ENCODE measurements at places on chromosomes 7 and 10.

DNA sequence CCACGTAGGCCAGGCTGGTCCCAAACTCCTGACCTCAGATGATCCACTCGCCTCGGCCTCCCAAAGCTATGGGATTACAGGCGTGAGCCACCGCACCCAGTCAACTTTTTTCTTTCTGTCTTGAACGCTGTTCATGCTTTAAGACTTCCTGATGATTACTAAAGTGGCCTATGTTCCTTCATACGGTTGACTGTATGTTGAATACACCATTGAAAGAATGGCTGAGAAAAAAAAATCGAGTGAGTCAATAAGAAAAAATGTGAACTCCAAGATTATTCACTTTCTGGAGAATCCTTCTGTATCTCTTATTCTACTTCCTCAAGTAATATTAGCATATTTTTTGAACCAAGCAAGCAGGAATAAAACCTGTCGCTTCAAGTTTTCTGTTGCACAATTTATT, 955.0 kb downstream of the GATA3 start:
- no peak for DNase-seq

DNA sequence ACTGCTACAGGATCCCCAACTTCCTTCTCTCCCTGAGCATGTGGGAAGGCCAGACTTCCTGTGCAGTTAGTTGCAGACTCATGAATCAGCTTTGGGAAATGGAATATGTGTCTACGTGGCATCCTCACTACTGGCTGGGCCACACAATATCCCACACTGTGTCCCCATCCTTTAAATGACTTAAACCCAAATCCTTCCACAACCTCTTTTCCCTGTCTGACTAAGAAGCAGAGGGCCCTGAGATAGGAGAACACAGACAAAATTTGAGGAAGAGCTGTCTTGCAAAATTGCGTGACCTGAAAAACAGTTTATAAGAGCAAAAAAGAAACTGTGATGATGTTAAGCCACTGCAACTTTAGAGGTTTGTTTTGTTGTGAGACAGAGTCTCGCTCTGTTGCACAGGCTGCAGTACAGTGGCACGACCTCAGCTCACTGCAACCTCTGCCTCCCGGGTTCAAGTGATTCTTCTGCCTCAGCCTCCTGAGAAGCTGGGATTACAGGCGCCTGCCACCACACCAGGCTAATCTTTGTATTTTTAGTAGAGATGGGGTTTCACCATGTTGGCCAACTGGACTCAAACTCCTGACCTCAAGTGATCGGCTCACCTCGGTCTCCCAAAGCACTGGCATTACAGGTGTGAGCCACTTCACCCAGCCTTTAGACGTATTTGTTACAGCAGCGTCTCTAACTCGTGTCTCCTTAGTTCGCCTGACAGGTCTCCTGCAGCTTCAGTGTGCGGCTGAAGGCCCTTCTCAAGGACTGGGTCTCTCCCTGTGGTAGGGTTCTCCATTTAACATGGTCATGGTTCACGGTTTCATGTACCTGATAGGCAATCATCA, 46.9 kb upstream of the SFMBT2 start:
- no peak for DNase-seq

DNA sequence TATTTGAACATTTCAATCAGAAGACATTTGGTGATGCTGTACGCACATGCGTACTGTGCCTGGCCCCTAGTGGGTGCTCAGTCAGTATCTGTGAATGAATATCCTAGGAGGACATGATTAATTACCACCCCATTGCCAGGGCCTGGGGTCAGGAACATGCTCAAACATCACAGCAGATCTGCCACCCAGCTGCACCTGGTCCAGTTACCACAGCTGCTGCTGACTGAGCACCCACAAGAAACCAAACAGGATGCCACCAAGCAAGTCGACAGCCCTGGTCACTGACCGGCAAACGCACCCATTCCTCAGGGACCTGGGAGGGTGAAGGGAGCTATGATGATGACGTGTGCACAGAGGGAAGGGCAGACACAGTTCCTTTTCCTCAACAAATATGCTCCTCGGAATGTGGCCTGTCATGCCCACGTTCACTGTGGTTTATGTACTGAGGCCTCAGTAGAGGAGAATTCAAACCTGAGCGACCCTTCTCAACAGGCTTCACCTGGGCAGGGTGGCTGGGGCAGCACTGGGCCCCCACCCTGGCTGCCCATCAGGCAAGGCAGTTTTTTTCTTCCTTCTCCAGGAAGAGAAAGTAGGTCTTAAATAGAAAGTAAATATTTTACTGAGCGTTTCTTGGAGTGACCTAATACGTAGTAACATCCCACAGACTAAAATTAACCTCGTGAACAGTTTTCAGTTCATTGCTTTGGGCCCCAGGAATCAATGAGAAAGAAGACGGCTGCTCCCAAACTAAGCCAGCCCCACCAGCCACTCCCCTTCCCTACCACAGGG, 13.4 kb downstream of the CTBP2 start:
- peak; percentile 26 for DNase-seq

DNA sequence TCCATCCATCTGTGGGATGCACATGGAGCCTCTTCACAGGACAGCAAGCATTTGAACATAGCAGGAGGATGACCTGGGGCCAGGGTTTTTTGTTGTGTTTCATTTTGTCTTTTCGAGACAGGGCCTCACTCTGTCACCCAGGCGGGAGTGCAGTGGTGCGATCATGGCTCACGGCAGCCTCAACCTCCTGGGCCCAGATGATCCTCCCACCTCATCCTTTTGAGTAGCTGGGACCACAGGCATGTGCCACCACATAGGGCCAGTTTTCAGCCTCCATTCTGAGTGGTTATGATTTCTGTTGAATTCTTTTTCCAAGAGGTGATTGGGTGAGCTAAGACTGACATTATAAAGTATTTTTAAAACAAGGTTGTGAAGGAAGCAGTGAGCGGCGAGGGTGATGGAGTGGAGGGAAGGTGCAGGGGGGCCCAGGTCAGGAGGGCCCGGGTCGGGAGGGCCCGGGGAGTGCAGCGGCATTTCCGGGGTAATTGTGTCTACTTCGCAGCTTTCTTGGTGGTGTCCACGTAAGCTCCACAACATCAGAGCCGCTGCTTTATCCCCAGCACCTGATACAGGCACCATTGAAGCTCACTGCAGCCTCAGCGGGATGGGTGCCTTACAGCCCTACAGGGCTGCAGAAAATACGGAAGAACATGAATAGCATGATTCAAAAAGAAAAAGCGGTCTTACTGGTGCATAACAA, 12.0 kb upstream of the LARP4B start:
- DNase-seq: no peak

GRCh38 chr7:132450696-132451095, 125.6 kb downstream of the PLXNA4 start:
- no peak for DNase-seq

GRCh38 chr7:138903186-138903820, 77.9 kb downstream of the KIAA1549 start:
- DNase-seq: no peak

DNA sequence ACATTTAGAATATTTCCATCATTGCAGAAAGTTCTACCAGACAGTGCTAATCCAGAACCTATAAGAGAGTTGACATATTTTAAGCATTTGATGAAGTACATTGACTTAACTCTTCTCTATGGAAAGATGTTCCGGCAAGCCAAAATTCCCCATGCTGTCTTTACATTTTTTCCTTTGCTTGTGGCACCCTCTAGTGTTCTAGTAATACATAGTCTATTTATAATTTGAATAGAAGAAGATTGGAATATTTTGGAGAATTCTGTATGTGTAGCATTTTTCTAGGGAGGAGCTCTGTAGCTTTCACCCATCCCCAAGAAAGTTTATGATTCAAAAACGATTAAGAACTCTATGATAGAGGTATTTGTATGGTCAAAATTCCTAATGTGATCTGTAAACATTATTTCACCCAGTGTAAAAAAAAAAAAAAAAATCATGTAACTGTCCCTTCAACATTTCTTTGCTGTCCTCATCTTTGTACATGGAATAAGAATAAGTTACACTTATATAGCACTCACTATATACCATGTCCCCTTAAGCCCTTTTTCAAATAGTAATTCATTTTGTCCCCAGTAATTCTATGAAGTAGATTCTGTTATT, 33.2 kb downstream of the NRF1 start:
- peak; percentile 69 for DNase-seq

- DNase-seq: no peak
These were observed 10.9 kb downstream of the PARP12 start for GRCh38 chr7:140051820-140052219.

DNA sequence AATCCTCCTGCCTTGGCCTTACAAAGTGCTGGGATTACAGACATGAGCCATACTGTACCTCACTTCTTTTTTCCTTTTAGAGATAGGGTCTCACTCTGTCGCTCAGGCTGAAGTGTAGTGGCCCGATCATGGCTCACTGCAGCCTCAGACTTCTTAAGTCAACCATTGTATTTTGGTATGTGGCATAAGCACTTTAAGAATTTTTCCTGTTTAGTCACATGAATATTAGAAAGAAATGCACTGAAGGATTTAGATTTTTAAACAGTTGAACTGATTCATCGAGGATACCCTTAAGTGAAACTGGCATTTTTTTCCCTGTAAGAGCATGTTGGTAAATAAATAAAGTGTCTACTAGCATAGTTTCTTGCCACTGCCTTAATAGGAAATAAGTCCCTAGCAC, 319.3 kb upstream of the CACNA2D1 start:
- peak; percentile 3 for DNase-seq

- DNase-seq: peak; percentile 33
These were observed 60.7 kb upstream of the LAMB4 start for GRCh38 chr7:108190891-108191290.

GRCh38 chr7:157676456-157677255, 339.9 kb downstream of the DNAJB6 start:
- DNase-seq: no peak

GRCh38 chr7:70752794-70753241, 379.1 kb upstream of the GALNT17 start:
- DNase-seq: peak; percentile 71

- no peak for DNase-seq
These were observed 142.9 kb downstream of the PTPRN2 start for GRCh38 chr7:158444501-158445420.

DNA sequence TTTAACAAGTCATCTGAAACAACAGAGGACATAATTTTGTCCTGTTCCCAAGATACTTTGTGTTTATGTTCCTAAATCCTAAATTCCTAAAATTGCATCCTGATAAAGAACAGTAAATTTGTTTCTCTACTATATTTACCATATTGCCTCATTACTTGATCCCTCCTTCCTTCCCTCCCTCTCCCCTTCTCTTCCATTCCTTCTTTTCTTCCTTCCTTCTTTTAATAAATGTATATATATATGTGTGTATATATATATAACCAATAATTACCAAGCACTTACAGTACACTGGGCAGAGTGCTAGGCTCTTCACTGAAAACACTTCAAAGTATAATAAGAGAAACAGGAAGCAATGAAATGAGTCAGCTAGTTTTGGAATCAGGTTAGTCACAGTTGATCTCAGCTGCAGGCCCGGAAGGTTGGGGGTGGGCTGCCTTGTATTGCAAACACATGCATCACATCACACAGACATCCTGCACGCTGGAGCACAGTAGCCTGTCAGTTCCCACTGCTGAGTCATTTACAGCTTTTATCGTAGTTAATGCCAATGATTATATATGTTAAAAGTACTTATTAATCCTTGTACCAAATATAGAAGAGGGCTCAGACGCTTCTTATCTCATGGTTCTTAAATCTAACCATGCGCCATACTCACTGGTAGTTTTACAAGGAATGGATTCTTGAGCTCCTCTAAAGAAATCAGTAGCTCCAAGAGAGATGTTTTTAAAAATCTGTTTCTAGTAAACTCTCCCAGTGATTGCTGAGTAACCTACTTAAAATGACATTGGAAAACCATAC, 551.7 kb downstream of the GRM8 start:
- peak; percentile 96 for DNase-seq

DNA sequence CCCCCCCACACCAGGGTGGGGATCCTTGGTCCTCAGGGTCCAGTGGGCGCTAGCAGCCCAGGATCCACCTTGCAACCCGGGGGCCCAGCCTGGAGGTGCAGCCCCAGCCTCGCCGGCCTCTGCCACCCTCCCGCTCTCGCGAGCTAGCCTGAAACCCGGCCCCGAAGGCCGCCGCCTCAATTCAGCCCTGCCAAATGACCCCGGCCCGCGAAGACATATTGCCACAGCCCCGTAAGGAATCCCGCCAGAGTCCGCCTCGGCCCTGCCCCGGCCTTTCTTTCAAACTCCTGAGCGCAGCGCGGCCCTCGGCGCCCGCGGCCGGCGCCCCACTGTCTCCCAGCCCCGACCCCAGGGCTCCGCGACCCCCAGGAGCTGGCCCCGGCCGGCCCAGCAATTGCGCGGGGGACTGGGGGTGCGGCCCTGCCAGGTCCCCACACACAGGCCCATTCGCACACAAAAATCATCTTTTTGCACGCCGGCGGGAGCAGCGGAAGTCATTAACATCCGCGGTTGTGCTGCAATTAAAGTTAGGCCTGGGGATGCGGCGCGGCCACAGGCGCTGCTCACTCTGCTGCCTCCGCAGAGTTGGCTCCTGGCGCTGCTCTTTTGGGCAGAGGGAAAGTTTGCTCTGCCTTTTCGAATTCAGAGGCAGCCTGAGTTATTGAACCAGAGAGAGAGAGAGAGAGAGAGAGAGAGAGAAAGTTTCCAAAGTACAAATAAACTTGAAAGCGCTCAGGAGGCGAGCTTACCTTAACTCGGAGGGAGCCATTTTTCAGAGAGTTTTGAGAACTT, 4.0 kb downstream of the HOXA5 start:
- DNase-seq: no peak

- DNase-seq: no peak
These were observed 71.9 kb downstream of the NT5C2 start for GRCh38 chr10:103120977-103121735.

DNA sequence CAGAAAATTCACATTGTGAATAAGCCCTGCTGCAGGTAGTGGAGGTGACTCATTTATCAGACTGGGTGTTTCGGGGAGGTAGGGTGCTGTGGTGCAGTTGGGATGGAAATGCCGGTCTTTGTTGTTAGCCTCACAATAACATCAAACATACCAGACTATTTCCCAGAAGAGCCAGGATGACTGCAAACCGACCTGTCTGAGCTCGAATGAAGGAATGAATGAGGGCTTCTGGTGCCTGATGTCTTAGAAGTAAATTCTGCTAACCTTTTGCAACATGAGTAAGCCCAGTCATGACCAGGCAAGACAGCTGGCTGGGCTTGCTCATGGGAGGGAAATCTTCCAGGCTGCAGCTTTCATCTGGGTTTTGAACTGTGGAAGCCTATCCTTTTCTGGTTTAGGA, 2.4 kb upstream of the VDAC2 start:
- DNase-seq: peak; percentile 40

GRCh38 chr10:122515588-122516231, 44.8 kb upstream of the DMBT1 start:
- no peak for DNase-seq

DNA sequence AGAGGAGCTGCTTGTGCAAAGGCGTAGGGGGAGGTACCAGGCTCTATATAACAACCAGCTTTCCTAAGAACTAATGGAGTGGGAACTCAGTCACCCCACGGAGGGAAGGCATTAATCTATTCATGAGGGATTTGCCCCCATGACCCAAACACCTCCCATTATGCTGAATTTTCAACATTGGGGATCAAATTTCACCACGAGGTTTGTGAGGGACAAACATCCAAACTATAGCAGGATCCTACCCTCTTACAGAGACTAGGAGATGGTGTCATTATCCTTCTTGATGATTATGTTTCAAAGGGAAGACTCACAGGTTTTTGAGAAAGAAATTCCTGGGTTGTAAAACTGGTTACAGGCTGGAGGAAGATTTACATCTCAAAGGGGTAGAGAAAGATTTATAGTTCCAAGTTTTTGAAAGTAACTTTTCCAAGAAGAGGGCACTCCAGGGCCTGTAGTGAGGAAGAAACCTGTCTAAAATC, 295.0 kb upstream of the DKK1 start:
- no peak for DNase-seq

- DNase-seq: no peak
These were observed 97.8 kb upstream of the SEC61G start for GRCh38 chr7:54856856-54857255.
